ENCODE measurements at places on chromosomes 13 and 19.
A peak's percentile ranks its signal among the peaks of the same experiment; 100 is the strongest.

DNA sequence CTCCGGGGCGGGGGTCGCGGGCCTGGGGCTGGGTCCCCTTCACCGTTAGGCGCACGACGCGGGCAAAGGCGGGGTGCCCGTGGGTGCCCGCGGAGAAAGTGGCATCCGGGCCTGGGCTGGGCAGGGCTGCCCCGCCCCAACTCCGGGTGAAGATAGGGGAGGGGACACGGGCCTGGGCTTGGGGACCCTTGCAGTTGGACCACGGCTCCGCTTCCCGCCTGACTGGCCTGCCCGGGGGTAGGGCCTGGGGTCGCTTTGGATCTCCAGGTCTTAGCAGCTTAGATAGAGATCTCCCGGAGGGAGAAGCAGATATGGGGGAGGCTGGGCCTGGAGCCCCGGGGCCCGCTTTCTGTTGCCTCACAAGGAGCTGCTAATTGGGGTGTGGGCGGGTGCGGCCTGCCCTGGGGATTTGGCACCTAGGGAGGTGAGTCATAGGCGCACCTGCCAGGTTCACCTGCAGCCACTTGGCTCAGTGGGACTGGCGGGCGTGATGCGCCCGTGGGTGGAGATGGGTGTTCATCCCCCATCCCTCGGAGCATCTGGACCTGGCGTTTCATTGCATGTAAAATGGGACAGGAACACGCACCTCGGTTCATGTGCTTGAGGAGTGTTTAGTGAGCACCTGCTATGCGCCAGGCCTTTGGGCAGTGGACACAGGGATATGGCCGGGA is 585 bp downstream of the MAP1S start:
- peak; percentile 59 for DNase-seq

GRCh38 chr13:26485288-26485687 is 72.2 kb upstream of the WASF3 start:
- no peak for DNase-seq

GRCh38 chr13:100728201-100728600 is 53.6 kb upstream of the TMTC4 start:
- no peak for DNase-seq

DNA sequence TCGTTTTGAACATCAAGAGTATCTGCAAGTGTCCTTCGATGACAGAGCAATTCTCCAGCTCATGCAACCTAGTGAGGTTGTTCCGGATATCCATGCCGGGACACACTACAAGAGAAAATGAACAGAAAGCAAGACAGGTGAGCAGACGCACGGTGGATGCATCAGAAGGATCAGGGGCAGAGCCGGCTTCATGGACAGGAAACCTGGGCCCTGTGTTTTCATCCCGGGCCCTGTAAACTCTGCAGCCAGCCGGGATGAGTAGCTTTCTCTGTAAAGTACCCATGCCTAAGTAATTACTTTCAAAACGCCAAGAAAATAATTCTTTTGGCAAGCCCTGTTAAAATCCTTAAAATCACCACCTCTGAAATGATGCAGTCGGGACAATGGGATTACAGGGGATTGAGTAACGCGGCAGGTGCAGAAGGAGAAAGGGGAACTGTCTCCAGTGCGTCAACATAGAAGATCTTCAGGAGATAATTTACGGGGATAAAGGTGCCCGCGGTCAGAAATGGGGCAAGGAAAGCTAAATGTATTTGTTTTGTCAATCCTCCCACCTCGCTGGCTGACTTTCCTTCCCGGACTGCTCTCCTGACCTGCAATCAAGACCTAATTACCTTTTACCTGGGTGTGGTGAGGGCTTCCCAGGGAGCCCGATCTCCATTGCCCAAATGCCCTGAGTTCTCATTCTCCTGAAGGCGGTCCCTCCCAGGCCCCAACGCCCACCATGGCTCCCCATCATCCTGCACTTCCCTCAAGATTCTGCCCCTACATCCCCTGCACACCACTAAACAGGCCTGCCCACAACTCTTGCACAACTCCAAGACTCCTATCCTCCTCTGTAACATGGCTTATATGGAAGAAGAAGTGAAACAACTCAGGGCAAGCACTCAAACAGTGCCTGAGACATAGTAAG is 26.2 kb downstream of the INSR start:
- no peak for DNase-seq

DNA sequence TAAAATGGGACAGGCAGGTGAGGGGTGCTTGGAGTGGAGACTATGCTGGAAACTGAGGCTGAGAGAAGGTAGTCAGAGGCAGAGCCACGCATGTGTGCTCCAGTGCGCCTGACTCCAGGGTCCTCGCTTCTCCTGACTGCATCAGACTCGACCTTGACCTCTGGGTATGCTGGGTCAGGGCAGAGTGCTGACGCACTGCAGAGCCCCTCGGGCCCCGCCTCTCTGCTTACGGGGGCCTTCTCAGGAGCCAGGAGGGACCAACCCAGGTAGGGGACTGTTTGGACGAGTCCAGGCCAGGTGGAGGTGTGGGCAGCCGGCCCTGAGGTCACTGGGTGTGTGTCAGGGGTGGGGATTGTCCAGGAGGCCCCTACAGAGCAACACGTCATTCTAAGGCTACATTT is 22.9 kb upstream of the SLC7A10 start:
- DNase-seq: no peak

DNA sequence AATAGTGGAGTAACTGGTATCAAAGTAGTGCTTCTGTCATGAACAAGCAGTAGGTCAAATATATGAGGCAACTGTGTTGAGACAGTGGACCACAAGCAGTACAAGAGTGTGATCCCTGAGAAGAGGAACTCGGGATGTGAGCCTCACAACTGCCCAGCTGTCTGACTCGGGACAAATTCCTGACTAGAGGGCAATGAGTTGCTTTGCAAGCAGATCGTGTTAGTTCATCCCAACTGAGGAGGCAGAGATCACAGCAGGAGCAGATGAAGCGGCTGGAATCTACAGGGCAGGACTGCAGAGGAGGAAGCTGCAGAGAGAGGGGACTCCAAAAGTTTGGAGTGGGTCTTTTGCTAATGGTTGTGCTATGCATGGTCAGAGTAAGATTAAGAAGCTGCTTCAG is 741.1 kb downstream of the DIAPH3 start:
- DNase-seq: no peak

DNA sequence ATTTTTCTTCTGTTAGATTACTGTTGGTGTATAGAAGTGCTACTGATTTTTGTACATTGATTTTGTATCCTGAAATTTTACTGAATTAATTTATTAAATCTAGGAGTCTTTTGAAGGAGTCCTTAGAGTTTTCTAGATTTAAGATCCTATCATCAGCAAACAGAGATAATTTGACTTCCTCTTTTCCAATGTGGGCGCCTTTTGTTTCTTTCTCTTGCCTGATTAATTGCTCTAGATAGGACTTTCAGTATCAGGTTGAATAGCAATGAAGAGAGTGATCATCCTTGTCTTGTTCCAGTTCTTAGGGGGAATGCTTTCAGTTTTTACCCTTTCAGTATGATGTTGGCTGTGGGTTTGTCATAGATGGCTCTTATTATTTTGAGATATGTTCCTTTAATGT is 5.6 kb upstream of the CD33 start:
- no peak for DNase-seq

DNA sequence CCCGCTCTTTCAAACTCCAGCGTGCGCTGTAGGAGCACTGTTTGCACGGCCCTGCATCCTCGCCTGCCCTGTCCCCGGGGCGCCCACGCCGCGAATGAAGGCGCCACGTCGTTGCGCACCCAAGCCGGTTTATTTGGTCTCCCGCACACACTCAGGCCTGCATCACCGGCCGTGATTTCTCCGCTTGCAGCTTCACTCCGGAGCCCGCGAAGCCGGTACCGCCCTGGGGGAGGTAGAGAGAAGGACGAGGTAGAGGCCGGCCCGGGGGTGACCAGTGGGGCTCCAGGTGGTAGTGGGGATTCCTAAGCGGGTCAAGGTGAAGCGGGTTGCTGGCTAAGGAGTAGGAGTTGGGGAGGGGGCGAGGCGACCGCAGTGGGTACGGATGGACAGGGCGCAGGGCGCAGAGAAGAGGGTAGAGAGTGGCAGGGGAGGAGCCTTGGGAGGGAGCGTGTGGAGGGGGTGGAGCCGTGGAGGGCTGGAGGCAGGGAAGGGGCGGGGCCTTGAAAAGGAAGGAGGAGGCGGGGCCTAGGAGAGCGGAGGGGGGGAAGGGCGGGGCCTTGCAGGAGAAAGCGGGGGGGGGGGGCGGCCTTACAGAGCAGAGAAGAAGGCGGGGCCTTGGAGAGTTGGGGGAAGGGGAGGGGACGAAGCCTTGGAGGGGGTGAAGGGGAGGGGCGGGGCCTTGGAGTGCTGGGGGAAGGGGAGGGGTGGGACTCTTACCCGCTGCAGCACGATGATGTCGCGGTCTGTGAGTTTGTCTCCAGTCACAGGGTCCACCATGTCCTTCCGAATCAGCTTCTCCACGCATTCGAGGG is 24.6 kb downstream of the NOSIP start:
- DNase-seq: peak; percentile 89

- peak; percentile 90 for DNase-seq
These were observed 9.3 kb downstream of the PLEKHA4 start for GRCh38 chr19:48858984-48859710.
